ENCODE measurements at places on chromosomes 11 and 22.

GRCh38 chr11:97544431-97544830, 1154.6 kb downstream of the JRKL start:
- DNase-seq = no peak

DNA sequence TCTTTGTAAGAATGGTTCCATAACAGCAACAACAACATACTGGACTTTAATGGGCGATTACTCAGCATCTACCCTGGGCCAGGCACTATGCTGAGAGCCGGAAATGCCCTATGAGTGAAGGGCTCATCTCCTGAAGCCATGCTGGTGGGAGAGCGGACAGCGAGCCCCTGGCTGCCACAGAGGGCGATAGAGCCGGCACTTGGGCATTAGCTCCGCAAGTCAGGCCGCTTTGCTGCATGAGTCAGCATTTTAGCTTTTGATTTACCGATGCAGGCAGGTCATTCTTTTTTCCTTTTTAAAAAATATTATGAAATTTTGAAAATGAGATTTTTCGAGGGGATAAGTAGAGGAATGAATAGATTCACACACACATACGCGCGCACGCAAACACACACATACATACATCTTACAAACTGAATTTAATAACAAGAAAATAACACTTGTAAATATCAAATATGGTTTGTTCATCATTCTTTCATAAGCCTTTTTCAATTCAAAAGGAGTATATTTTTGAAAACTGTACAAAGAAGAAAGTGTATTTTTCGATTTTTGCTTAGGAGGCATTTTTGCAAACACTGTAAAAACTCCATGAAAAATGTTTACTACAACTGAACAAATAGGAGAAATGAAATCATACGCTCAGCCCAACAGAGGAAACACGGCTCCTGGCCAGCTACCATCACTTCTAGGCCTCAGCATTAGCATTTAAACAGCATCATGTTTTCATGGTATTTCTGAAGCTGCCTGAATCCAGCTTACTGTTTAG, 667.3 kb downstream of the OPCML start:
- no peak for DNase-seq

DNA sequence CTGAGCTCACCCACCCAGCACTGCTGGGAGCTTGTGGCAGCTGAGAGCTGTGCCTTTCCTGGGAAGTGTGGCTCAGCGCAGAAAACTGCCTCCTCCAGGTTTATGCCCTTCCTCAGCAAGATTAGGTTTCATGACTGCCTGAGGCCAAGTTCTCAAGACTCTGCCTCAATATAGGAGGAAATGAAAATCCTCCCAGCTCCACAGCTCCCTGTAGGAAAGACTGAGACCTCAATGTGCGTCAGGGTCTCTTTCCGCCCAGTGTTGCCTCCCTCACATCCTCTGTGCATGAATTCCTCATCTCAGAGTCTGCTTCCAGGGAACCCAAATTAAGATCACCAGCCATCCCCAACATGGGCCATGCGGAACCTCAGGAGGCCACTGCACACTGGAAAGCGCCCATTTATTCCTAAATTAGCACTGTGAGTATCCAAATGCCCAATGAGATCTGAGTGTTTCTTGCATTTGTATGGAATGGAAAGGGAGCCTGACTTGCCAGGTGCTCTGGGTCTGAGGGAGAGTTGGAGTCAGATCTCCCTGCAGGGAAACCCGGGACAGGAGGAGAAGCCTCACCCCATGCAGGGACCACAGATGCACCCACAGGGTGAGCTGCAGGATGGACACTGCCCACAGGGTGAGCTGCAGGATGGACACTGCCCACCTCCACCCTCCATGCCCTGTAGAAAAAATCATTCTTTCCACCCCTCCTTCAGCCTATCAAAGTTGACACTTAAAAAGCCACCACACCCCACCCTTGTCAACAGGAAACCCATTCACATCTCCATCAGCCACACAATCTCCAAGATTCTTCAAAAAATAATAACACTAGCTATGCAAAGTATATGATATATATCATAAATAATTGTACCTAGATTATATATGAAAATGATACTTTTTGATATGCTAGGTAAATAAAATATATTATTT, 97.4 kb upstream of the IGLL5 start:
- no peak for DNase-seq

DNA sequence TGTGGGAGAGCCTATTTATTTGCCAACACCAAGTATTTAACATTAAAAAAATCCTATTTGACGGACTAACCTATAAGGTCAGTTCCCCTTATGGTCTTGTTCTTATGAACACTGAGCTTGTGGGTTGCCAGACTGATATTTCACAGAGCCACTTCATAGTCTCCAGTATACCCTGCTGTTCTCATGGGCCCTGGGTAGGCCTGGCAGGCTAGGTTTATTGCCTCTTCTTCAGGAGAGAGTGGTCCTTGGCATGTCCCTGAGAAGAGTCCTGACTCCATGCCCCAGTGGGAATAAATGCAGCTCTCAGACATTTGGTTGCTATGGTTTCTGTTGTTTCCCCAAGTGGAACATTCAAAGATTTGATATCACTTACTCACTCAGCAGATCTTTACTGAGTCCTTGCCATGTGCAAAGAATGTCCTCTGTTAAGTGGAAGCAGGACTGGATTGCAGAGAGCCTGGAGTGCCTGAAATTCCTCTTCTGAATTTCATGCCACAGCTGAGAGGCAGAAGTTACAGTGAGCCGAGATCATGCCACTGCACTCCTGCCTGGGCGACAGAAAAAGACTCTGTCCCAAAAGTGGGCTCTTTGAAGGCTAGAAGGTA, 15.7 kb downstream of the SLC5A1 start:
- DNase-seq = no peak

DNA sequence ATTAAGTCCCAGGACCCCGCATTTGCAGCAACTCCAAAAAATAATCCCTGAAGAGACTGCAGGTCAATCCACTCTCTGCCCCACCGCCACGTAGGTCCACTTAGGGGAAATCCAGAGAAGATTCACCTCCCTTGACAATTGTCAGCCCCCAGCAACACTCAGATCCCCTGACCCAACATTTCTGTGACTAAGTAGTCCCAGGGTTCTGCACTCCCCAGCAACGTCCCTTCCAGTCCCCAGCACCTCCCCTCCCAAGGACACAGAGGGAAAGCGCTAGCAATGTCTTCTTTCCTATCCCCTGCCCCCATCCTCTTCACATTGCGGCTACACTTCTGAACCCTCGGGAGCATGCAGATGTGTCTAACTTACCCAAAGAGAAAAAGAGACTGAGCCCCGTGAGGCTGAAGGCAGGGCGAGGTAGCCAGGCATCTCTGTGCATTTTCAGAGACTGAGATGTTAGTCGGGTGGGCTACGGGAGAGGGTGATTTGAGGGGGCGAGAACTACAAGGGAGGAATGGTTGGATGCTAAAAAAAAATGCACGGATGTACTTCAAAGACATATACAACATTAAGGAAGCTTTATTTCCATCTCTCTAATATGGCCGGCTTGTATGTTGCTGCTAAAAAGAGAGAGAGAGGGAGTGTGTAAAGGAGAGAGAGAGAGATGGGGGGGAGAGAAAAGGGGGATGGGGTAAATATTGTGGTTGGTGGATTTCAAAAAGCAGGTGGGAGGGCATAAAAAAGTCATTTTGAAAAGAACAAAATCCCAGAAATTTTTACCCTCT, at the start of gene SCN2B:
TSS of gene SCN2B (minus strand) at position 647 of the 785 bp plus-strand sequence. CDS start at position 439, 208 bp downstream.
- no peak for DNase-seq

DNA sequence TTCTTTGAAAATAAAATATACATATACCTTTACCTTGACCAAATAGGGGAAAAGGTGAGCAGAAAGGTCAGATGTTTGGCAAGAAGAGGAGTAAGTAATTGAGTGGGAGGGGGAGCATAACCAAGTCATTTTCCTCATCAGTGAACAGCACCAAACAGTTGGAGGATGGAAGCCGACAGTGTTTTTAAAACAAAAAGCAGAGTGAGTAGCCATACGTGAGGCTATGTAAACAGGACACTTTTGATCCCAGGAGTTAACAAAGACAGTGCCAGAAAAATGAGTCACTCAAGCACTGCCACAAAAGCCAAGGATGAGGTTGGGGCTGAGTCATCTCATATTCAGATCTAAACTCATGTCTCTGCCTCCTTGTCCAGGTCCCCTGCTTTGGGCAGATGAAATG, 734.7 kb downstream of the KCNA4 start:
- no peak for DNase-seq

- no peak for DNase-seq
Measured at GRCh38 chr11:33443684-33444083, 186.5 kb downstream of the HIPK3 start.

DNA sequence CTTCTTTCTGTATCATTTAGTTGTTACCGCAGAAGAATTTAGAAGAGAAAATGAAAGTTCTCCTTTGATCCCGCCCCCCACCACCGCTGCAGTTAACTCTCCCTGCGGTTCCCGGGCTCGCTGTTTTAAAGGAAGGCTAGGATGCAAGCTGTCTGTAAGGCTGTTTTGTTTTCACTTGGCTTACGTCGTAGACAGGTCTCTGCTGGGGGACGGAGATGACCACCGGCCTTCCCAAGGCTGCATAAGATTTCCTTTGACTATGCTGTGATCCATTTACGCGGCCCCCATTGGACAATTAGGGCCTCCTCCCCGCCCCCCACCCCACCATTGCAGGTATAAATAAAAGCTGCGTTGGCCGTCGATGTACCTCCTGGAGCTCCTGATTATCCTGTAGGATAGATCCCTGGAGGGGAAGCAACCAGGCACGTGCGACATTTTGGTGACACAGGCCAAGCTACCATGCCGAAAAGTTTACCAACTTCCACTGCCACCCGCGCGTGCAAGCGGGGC, 1.4 kb upstream of the CPT1A start:
- no peak for DNase-seq

DNA sequence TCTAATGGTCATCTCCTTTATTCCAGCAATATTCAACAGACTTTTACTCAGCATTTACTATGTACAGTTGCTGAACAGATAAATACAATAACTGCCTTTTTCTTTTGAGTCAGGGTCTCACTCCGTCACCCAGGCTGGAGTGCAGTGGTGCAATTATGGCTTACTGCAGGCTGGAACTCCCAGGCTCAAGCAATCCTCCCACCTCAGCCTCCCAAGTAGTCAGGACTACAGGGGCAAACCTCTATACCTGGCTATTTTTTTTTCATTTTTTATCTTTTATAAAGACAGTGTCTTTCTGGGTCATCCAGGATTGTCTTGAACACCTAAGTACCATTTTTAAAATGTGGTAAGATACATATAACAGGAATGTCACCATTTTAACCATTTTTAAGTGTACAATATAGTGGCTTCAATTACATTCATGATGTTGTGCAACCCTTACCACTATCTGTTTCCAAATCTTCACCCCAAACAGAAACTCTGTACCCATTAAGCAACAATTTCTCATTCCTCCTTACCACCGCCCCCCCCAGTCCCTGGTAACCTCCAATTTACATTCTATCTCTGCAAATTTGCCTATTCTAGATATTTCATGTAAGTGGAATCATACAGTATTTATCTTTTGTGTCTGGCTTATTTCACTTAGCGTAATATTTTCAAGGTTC, 67.8 kb downstream of the MIAT start:
- DNase-seq = no peak

GRCh38 chr22:32528984-32529982, 54.7 kb downstream of the FBXO7 start:
- DNase-seq = peak; percentile 75

Data from GM12891 (cell line).